Stimulated activated CD4-positive, alpha-beta T cell treated with anti-CD3 and anti-CD28 coated beads, Interleukin-15, amount 100 ng/mL, for 1 hour (primary cell): ENCODE measurements at places on chromosomes 5 and 9.

- no peak for DNase-seq
Measured at GRCh38 chr5:151954255-151954654, 29.6 kb upstream of the GLRA1 start.

- no peak for DNase-seq
Measured at GRCh38 chr5:66840511-66841013, 244.4 kb downstream of the MAST4 start.

DNA sequence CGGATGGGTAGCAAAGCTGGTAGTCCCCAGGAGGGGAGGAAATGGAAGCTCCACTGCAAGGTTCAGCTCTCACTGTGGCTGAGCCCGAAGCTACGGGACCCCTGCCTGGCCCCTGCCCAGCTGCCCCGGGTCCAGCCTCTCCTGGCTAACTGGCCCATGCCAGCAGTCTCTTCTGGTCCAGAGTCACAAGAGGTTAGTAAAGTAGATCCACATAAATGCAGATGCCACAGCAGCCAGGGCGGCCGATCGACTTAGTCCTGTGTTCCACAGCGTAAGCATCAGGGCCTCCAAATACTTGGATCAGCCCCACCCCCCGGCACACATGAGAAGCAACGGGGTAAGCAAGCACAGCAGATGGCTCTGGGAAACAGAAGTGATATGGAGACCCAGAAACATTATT is 42.1 kb downstream of the MRPL36 start:
- DNase-seq: no peak

DNA sequence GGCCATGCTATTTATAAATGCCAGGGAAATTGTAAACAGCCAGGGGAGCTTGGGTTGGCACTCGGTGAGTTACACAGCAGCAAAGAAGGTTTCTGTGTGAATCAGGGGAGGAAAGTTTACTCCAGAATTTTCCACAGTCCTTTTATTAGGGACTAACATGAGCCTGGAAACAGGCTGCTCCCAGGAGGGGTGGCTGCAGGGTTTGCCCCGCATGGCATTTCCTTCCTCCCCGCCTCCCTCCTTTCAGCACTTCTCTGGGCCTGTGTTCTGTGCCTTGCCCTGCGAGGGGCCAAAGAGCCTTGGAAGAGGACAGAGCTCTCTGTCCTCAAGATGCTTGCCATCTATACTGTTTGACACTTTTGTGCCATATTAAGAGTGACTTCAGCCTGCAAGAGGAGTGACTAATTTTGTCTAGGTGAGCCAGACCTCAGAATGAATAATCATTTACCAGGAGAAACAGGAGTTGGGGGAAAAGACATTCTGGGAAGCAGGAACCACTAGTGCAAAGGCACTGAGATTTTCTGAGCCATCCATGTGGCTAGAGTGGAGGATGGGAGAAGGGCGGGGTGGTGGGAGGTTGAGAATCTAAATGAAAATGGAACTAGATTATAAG is 1.8 kb downstream of the GSN start:
- no peak for DNase-seq

DNA sequence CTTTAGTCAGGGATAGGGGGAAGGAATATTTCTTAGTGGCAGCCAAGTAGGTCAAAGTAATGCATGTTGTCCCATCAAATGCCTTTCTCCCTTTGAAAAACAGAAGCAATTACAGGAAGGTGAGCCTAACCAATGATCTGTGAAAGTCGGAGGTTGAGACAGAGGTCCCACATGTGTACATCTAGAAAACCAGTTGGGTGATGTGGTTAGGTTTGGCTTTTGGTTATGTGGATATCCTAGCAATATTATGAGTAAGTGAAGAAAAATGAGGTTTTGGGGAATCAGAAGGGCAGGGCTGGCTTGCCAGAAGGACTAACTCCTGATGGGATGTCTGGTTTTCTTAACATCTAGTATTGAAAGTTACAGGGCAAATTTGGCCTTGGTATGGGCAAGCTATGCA is 63.4 kb upstream of the PALM2AKAP2 start:
- DNase-seq: no peak

GRCh38 chr5:40928886-40929448 is 19.7 kb downstream of the C7 start:
- no peak for DNase-seq

DNA sequence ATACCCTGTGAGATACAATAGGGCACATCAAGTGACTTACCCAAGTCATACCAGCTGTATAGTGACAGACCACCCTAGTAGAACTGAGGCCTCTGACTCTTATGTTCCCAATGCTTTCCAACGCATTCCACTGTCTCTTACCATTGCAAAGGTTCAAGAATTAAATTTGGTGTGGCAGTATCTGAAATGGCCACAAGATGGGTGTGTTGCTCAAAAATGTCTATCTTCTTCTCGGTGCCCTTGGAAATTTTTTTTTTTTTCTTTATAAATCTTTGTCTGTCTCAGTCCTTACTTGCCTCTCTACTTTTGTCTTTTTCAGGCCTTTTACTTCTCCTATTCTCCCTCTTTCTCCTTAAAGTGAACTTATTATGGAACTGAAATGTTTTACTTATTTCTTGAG is 48.4 kb downstream of the GPR21 start:
- DNase-seq: no peak

GRCh38 chr9:9305600-9305999 is 1307.2 kb downstream of the PTPRD start:
- DNase-seq: no peak

DNA sequence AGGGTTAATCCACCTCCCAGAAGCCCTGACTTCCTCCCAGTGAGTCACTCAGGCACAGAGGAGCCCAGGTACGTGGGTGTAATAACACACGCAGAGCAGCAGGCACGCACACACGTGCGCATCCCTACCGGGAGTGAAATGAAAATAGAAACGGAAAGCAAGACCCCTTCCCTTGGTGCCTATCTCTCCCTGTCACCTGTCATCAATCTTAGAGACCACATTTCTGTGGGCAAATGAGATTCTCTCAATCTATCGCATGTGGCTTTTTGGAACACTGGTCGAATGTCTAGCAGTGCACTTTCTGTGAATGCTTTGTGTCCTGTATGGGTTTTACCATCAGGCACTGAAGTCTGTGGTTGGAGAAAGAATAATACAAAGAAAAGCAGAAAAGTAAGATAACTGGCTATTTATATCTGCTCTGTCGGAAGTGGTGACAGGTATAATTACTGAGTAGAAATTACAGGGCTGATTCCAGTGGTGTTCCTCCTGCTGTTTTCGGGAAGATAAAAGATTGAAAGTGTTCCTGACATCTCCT is 137.7 kb upstream of the GRIA1 start:
- no peak for DNase-seq

DNA sequence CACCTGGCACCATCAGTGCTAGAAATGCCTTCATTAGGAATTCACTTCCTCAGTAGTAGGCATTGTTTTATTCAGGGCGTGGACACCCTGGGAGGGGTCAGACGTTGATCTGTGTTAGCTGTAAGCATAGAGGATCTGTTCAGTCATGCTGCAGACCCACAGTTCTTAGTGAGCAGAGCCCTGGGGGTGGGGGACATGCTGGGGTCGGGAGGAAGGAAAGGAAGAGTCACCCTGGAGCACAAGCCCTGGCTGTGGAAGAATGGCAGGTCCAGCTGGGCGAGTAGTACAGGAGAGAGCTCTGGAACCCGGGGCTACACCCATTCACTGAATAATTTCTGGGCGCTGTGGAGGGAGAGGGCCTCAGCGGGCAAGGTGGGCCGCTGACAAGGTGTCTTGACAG is 172.5 kb downstream of the FSTL4 start:
- no peak for DNase-seq

- no peak for DNase-seq
Measured at GRCh38 chr5:80192507-80193241, 63.2 kb downstream of the SERINC5 start.

DNA sequence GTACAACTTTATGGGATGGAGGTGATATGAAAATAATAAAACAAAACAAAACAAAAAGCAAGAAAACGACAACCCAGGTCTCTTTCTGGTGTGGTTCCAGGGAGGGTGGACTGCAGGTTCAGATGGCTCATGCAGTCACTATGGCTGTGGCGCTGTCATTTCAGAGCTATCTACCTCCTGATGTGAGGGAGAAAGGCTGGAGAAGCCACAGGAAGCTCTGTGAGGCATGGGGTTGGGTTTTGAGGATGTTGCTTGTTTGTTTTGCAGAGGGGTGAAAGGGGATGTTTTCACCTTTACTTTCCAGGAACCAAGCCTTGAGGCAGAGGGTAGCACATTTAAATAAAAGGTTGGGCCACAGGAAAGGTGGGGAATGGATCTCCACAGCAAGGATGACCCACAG is 18.7 kb downstream of the NIPAL4 start:
- DNase-seq: no peak

GRCh38 chr5:170112876-170113521 is 7.3 kb downstream of the FOXI1 start:
- DNase-seq: no peak

DNA sequence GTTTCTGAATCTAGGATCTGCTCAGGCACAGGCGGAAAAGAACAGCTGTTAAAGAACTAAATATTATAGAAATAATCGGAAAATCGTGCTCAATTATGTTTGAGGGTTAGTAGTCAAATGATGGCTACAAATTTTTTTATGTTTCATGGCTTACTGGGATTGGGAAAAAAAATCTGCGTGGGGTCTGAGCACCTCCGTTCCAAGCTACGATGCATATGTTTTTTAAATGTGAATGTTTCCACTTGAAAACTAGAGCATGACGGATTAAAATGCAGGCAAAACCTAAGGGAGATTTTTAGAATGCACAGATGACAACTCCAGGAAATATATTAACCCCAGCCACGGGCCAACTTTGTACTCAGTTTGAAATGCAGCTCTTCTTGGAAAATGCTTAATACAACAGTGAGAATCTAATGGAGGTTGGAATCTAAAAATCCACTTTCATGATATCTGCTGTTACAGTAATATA is 5.3 kb downstream of the OTP start:
- DNase-seq: no peak

- DNase-seq: no peak
Measured at GRCh38 chr9:23825700-23826099, 340 bp downstream of the ELAVL2 start.

DNA sequence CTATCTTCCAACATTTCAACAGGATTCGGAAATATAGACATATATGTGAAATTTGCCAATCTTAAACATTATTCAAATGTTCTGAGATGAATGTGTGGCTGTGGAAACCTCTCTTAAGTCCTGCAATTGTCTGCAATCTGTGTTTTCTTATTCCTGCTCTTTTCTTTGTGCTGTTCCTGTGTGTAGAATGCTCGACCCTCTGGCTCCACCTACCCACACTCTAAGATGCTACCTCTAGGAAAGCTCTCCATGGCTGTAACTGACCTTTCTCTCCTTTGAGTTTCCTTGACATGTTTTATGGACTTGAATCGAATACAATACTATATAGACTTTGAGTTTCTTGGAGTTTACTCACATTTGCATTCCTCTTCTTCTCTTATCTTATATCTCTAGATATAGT is 120.6 kb upstream of the ASTN2 start:
- DNase-seq: no peak

DNA sequence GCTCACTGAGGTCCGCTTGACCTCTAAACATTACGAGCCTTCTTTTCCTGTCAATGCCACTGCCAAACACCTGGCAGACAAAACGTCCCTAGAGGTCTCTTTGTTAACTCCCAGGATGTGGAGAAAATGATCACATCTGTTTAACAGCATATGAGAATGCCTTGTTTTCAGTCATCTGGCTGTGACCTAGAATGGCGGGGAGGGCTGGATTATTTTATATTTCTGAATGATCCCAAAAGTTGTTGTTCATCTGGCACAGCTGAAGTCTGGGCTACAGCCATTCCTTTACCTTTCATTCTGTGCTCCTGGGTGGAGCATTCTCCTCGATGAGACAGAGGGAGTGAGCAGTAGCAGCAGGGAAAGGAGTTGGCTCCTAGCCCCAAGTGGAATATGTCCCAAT is 138.2 kb downstream of the PRDM6 start:
- no peak for DNase-seq

DNA sequence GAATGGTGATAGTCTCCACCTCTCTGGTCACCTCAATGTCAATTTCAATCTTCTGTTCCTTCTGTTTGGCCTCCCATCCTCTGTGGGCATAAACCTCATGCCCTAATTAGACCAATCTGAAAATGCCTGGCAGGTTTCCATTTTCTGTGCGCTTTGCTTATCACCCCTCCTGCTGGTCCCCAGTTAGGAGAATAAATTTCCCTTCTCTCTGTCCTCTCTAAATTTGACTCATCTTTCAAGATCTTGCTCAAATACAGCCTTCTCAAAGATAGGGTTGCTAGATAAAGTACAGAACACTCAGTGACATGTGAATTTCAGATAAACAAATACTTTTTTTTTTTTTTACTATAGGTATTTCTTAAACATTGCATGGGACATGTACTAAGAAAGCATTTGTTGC is 69.4 kb upstream of the CD180 start:
- DNase-seq: no peak

- peak; percentile 89 for DNase-seq
Measured at GRCh38 chr5:58460002-58460731, at the start of gene PLK2. Gene PLK2, minus strand, starts transcription at chr5:58460086. Its CDS starts 127 bp downstream, at chr5:58459959.

- DNase-seq: no peak
Measured at GRCh38 chr5:146640285-146640896, 124.4 kb upstream of the GPR151 start.

DNA sequence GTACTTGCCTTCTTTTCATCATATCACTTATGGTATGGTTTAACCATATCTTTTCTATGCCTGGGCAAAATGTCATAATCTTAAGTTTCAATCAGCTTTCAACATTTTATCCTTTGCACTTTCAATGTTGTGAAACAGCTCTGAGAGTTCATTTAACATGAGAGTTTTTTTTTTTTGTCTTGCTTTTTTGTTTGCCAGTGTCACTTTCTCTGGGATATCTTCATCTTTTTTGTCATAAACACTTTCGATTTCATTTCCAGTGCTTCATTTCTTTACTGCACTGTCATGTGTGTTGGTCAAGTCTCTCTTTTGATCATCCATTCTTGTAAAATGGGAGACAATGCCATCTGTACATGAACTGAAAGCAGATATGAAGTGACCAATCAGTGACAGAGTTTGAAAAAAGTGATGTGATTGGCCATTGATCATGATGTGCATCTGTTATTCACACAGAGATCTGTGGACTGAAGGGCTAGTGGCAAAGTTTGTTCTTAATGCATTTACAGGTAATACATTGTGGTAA is 7.5 kb upstream of the POU5F2 start:
- DNase-seq: no peak

DNA sequence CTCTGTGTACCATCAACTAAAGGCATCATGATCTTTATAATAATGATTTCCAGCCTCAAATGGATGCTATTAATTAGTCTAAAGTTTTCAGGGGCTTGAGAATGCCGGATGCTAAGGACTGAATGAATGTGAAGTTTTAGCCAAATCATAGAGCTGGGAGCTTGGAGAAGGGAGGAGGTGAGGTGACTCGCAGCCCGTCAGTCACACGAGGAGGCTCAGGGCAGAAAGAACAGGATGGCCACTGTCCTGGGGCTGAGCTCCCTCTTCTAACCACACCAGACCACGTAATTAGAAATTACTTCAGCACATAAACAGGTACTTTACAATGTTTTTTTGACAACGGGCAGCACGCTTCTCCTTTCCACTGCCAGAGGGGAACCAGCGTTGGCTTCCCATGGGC is 222.6 kb downstream of the NPR3 start:
- DNase-seq: no peak

- DNase-seq: no peak
Measured at GRCh38 chr5:113759505-113759904, 246.0 kb downstream of the YTHDC2 start.
